ENCODE measurements at places on chromosomes 6 and 20. TPM values are rescaled to one million over a fixed set of nuclear protein-coding genes. Genes with fewer than 3 reads are reported as not detected.

HLA-DRB5 gene
- 6.7 TPM for total RNA-seq

LAMA5 gene
- total RNA-seq = 43.6 TPM

KIAA1755 gene
- total RNA-seq = 0.55 TPM

OR12D3 gene
- not detected for total RNA-seq

APOBEC2 gene
- total RNA-seq = 6.2 TPM

BEND3 gene
- 1.4 TPM for total RNA-seq

SLC17A1 gene
- not detected for total RNA-seq

TREML2 gene
- not detected for total RNA-seq

NR2E1 gene
- not detected for total RNA-seq

WASF1 gene
- 5.7 TPM for total RNA-seq

SLC12A5 gene
- 1.2 TPM for total RNA-seq

TCF21 gene
- 0.37 TPM for total RNA-seq

RAB44 gene
- 0.06 TPM for total RNA-seq

FAM83D gene
- 0.08 TPM for total RNA-seq

GFRA4 gene
- not detected for total RNA-seq

CRYBG1 gene
- 3.9 TPM for total RNA-seq

RFX6 gene
- total RNA-seq = 2.6 TPM

RPP40 gene
- 1.6 TPM for total RNA-seq
